ENCODE measurements at places on chromosomes 5 and 9.

GRCh38 chr5:152349683-152350526 lies 55.2 kb downstream of the NMUR2 start:
- peak; percentile 39 for DNase-seq

GRCh38 chr5:23440703-23441102 lies 66.7 kb upstream of the PRDM9 start:
- DNase-seq: no peak

- no peak for DNase-seq
These were observed 185.3 kb downstream of the CDH18 start for GRCh38 chr5:19802686-19803085.

GRCh38 chr5:16446993-16447392 lies 18.6 kb downstream of the ZNF622 start:
- no peak for DNase-seq

- DNase-seq: no peak
These were observed 36.5 kb upstream of the SYNPO start for GRCh38 chr5:150604010-150604409.

- no peak for DNase-seq
These were observed 131.3 kb downstream of the GLIS3 start for GRCh38 chr9:4168526-4168925.

- no peak for DNase-seq
These were observed 42.5 kb downstream of the CEMIP2 start for GRCh38 chr9:71725590-71726338.

DNA sequence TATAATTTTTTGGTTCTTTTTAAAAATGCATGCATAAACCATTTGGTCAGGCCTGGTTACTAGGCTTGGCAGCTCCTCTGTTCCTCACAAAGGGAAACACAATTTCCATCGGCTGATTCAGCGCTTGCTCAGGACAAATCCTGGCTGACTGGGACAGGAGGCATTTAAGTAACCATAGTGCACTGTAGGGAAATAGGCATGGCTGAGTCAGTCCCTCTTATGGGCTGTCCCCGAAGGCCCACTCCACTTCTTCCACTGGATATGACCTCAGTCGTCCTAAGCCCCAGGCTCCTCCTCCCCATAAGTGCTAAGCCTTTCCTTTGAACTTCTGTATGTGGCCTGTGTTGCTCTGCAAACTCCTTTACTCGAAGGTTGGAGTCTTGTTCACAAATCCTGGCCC lies 71.2 kb upstream of the GLIS3 start:
- DNase-seq: no peak

DNA sequence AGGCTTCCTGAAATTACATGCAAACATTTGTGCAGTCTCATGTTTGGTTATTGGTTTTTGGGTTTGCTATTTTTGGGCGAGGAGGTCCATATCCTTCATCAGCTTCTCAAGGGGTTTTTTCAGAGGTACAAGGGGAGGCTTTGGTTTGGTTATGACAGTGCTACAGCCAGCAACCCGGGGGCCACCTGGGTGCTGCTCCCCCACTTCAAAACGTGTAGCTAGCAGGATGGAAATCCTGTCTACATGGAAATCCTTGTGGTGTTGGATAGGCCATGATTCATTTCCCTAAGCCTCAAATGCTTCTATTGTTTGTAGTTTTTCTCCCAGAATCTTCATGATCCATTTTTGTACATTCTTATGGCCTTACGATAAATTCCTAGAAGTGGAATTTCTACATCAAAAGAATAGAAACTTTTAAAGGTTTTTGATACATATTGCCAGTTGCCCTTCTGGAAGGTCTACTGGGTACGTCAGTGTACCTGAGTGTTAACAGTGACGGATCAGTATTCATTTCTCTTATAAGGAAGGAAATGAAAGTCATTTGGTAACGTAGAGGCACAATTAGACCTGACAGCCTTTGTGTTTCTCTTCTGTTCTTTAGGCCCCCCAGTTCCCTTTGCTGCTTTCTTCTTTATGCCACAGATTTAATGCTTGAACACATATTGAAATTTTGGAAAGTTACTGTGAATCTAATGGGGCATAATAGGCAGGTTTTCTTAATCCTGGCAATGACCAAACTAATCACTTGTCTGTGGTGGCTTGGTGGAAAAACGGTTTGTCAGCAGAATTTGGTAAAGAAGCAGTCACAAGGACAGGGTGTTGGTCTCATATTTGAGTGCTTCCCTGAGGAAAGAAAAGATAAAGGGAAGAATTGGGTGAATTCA lies 69.7 kb upstream of the ABL1 start:
- no peak for DNase-seq

DNA sequence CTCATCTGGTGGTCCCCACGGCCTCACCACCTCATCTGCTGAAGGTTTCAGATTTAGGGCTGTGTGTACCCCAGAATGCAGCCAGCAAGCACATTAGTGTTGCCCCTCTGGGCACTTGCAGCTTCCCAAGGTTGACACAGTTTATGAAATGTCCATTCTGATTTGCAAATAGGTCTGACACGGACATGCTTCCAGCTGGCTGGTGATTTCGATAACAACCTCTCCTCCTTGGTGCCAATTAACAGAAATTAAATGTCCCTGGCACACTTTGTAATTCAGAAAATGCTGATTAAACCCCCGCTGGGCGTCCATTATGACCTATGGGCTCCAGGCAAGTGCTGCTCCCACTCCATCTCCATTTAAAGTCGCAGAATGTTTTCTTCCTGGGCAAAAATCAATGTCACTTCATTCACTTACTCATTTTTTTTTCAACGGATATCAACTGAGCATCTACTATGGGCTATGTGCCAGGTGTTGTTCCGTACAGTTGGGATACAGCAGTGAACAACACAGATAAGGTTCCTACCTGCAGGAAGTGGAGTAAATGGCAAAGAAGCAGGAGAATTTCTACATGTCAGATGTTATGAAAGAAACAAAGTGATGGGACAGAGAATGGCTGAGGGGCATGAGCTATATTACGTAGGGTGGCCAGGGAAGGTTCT lies 32.0 kb downstream of the PLAC8L1 start:
- DNase-seq: peak; percentile 42

GRCh38 chr5:74549384-74549783 lies 91.1 kb downstream of the ENC1 start:
- no peak for DNase-seq

GRCh38 chr9:6938873-6939272 lies 181.1 kb downstream of the KDM4C start:
- no peak for DNase-seq

- no peak for DNase-seq
These were observed 24.4 kb downstream of the FBLL1 start for GRCh38 chr5:168553377-168554130.

DNA sequence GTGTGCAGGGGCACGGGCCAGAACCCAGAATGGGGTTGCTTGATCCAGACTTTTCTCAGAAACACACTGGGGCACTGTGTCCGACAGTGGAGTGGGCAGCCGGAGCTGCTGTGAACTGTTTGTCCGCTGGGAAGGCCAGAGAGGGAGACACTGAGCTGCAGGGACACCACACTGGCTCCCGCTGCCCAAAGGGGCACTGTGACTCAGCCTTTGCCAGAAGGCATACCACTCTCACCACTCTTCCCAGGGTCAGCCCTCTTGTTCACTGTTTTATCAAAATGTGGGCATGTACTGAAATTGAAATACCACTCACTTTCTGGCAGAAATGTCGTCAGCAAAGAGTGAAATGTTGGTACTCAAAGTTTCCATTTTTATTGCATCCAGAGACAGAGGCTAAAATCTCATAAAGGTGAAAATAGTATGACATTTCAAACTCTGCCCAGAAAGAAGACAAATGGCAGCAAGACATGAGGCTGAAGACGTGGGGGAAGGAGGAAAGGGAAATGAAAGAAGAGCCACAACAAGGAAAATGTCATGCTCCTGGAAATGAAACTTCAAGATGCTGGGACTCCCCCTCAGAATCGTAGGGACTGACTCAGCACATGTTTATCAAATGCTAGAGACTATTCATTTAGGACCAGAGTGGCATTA lies 4.5 kb upstream of the IL7R start:
- DNase-seq: no peak

- DNase-seq: no peak
These were observed 269.0 kb upstream of the RGMB start for GRCh38 chr5:98504505-98504904.

DNA sequence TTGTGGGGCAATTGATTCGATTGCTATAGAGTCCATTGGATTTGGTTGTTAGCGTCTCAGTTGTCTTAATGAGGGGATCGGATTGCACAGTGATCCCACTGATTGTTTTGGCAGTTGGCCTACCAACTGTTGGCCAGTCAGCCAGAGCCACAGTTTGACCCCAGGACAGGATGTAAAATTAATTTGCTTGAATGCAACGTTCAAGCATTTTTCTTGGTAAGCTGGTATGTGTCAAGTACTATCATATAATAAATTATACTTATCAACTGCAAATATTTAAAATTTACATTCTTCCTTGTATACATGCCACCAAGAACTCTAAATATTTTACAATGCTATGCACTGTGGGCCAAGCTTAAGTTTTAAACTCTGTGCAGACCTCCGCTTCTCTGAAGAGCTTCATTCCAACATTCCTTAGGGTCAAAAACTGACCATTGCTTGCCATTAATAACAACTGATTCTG lies 80.4 kb upstream of the OSMR start:
- DNase-seq: no peak

GRCh38 chr5:92637247-92637646 lies 943.8 kb downstream of the NR2F1-AS1 start:
- no peak for DNase-seq

GRCh38 chr9:37453827-37454226 lies 11.4 kb downstream of the ZBTB5 start:
- no peak for DNase-seq

- no peak for DNase-seq
These were observed 65.9 kb downstream of the GLDC start for GRCh38 chr9:6579613-6580012.

- DNase-seq: no peak
These were observed 1.2 kb downstream of the PTBP3 start for GRCh38 chr9:112332214-112332613.

- DNase-seq: peak; percentile 60
These were observed 30.5 kb downstream of the SHB start for GRCh38 chr9:38038307-38039089.

- no peak for DNase-seq
These were observed 210.5 kb downstream of the FSTL4 start for GRCh38 chr5:133401731-133402347.

GRCh38 chr5:172282272-172283019 lies 1.1 kb downstream of the UBTD2 start:
- no peak for DNase-seq

- no peak for DNase-seq
These were observed 36.5 kb downstream of the ZCCHC7 start for GRCh38 chr9:37156781-37157356.

DNA sequence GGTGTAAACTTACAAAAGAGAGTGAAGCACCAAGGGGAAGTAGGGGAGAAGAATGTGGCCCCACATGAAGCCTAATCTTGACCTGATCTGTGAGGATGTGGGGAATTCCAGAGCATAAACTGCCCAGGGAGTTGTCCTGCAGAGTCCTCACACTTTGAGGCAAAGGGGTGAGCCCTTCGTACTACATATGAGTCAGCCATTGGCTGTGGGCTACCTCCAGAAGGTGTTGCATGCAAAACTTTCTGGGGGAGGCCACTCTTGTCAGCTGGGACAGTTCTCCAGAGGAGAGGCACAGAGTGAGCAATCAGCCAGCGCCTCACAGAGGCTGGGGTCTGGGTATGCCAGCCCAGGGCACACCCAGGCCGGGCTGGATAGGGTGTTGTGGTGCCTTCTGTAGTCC lies 98.1 kb upstream of the NMUR2 start:
- no peak for DNase-seq

GRCh38 chr9:16010221-16010620 lies 457.4 kb downstream of the CCDC171 start:
- DNase-seq: no peak

GRCh38 chr9:742914-743589 lies 98.4 kb upstream of the DMRT1 start:
- DNase-seq: no peak

- DNase-seq: no peak
These were observed 23.7 kb downstream of the SMIM32 start for GRCh38 chr5:136169218-136169617.

DNA sequence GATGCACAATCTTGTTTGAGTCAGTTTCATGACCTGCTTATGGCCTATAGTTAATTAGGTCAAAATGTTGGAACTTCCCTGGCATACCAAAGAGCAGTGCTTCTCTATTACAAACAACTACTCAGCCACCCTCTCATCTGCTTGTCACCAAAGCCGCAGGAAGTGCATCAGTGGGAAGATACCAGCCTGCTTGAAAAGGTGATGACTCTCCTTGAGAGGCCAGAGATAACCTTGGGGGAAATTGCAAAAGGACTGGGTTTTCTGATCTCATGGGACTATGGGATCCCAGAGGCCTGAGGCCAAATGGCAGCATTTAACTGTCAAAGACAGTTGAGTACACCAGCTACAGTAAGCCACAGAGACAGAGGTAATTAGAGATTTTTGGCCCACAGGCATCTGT lies 69.9 kb downstream of the C9orf57 start:
- no peak for DNase-seq

DNA sequence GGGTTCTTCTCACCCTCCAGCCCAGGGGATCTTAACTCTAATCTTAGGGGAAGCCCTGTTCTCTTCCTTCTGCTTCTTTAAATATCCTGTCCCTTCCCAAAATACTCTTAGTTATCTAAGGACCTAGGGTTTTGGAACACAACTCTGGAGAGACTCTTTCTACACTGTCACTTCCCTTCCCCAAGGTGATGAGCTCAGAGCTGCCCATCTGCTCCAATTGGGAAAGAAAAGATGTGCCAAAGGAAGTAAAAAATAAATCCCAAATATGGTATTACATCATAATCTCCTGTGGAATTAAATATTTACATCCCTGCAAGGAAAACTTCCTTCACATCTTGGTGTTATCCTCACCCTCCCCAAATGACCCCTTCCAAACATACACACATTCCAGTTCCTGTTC lies 291.2 kb downstream of the EPB41L4A start:
- no peak for DNase-seq

- no peak for DNase-seq
These were observed 20.7 kb upstream of the FEM1C start for GRCh38 chr5:115565233-115565632.

GRCh38 chr9:116008278-116008677 lies 145.3 kb upstream of the PAPPA start:
- DNase-seq: no peak

- no peak for DNase-seq
These were observed 1168.2 kb downstream of the CDH12 start for GRCh38 chr5:21684992-21685391.

DNA sequence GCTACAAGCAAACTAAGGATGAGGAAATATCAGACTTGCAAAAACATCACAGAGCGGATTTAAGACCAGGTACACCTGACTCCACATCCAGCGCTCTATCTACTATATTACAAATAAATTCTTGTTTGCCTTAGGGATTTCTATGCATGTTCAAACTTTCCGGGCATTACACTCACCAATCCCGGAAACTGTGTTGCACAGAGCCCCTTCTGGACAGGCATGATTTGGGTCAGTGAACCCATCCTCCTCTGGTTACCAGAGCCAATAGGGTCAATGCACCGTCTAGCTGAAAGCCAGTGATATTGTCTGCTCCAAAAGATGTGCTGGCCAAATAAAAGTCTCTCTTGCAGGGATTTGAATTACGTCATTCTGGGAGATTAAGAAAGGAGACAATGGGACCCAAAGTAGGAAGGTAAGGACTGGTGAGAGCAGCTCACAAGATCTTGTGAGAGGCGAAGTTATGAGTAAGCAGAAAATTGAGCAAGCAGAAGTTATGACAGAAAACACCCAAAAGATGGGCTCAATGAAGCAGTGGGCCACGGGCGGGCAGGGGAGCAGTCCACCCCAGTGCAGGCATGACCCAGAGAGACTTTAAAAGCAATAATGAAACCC lies 155.8 kb upstream of the RAI14 start:
- no peak for DNase-seq

GRCh38 chr5:135091286-135091685 lies 57.3 kb upstream of the PITX1 start:
- no peak for DNase-seq

GRCh38 chr9:133987946-133988665 lies 4.0 kb downstream of the VAV2 start:
- no peak for DNase-seq
